GM13977 (cell line): ENCODE measurements at places on chromosomes 3 and 15.

- no peak for DNase-seq
Observed at GRCh38 chr3:58392181-58392580, 41.5 kb downstream of the PDHB start.

DNA sequence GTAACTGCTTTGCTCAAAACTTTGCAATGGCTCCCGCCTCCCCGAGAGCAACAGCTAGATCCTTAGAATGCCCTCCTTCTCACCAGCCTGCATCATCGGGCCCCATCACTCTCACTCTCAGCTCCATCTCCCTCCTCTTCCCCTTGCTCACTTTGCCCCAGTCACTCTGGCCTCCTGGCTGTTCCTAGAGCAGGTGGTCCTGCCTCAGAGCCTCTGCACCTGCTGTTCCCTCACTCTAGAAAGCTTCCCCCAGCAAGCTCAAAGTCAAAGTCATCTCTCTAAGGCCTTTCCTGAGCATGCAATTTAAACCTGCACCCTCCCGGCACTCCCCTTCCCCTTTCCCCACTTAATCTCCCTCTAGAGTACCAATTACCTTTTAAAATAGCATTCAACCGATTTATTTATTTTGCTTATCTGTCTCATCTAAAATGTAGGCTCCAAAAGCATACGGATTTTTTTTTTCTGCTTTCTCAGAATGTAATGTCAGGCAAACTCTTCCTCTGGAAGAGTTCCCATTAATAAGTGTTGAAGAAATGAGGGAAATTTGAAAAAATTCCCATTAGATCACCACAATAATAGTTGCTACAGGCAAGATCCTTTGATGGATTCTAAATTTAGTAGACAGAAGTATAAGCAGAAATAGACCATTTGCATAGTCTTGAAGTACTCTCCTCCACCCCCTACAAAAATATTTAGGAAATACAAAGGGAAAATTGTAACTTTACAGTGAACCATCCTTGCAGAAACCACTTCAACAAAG lies 15.9 kb upstream of the HES1 start:
- DNase-seq, result no peak

- DNase-seq, result no peak
Observed at GRCh38 chr3:4687167-4687566, 194.0 kb downstream of the ITPR1 start.

DNA sequence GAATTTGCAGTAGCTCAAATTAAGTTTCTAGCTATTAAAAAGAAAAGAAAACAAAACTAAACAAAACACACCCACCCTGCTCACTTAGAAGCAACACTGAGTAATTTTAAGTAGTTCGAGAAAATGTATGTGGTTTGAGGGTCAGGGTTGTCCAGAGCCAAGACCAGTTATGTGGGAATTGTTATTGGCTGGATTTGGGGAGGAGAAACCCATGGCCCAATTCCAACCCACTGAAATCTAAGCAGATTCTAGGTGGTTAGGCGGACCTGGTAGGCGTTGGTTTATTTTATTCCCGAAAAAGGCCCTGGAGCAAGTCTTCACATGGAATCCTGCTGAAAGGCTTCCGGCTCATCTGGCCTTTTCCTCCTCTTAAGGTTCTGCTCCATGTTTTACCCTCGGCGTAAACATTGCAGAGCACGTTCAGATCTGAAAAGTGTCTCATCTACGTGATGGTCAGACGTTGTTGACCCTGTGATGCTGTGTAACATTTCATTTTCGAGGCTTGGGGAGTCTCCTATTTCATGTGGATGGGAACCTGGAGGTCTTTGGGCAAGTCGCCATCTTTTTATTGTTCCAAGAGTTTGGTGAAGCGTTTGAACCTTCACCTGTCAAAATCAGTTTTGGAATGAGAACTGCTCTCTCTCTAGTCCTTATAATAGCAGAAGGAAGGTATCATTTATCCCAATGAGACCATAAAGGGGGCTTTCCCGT lies 64.0 kb downstream of the FLNB start:
- no peak for DNase-seq

GRCh38 chr15:72130272-72130671 lies 12.1 kb downstream of the SENP8 start:
- no peak for DNase-seq

GRCh38 chr3:16658925-16659793 lies 53.9 kb upstream of the DAZL start:
- no peak for DNase-seq

DNA sequence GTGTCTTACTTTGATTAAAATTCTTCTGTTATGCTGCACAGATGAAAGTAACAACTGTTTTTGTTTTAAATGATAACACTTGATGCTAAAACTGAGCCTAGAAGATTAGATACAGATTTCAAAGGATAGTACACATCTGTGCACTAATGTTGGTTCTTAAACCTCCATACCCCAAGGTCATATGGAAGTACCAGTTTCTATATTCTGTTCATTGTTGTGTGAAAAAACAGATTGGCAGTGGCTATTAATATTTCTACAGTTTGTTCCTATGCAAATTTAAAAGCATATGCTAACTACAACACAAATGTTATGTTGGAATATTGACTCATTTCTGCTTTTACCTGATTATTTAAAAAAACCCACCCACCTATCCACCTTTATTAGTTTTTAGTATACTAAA lies 32.0 kb upstream of the GBE1 start:
- no peak for DNase-seq

- DNase-seq, result peak; percentile 15
Observed at GRCh38 chr15:77410701-77411618, 8.9 kb downstream of the PEAK1 start.

DNA sequence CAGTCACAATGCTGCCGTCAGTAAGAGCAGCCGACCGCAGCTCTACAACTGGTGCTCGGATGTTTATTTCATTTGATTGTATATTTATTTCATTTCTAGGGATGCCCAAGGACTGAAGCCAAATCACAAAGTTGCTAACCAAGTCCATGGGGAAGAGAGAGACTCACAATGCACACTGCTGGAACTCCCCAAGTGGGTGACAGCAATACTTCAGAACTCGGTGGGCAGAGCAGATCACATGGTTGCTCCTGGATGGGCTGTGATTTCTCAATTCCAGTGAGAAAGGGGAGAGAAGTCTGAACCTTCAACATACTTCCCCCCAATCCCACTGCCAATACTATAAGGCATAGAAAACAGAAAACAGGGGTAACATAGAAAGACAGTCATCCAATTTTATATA lies 265.8 kb upstream of the WNT5A start:
- no peak for DNase-seq

DNA sequence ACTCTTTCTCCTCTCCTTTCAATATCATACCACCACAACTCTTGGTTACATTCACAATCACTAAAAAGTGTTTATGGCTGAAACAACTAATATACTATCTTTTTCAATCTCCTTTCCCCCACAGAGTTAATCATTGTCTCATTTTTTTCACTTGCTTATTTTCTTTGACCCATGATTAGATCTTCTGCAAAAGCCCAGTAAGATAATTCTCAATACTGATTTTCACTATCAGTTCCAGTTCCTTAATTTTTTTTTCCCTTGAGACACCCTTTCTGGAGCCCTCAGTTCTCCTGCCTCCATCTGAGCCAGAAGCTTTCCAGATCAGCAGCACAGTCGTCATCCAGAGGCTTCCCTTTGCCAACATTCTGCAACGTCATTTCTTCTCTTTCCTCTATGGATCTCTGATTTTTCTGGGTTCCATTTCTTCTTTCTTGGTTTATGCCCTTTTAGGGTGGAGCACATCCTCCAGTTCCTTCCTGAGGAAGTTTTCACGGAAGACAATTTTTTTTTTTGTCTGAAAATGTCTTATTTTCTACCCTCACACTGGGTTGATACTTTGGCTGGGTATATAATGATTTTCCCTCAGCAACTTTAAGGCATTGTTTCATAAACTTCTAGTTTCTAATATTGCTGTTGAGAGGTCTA lies 88.7 kb upstream of the C15orf39 start:
- DNase-seq, result peak; percentile 79

GRCh38 chr3:171802590-171802956 lies 7.7 kb downstream of the PLD1 start:
- no peak for DNase-seq

- DNase-seq, result no peak
Observed at GRCh38 chr3:185270262-185270955, 16.6 kb upstream of the EHHADH start.

GRCh38 chr15:79455361-79455760 lies 23.2 kb downstream of the MINAR1 start:
- DNase-seq, result no peak

- no peak for DNase-seq
Observed at GRCh38 chr15:100732211-100733055, 130.0 kb downstream of the ASB7 start.

GRCh38 chr3:144181062-144181461 lies 209.4 kb downstream of the DIPK2A start:
- no peak for DNase-seq

GRCh38 chr15:48876057-48876456 lies 1.9 kb upstream of the EID1 start:
- no peak for DNase-seq

- no peak for DNase-seq
Observed at GRCh38 chr3:121167374-121168139, 259.6 kb downstream of the STXBP5L start.

GRCh38 chr3:26997226-26997625 lies 372.0 kb downstream of the NEK10 start:
- DNase-seq, result no peak

- no peak for DNase-seq
Observed at GRCh38 chr15:91400481-91400880, 300.4 kb downstream of the SV2B start.

- DNase-seq, result no peak
Observed at GRCh38 chr3:125043599-125044151, 12.1 kb downstream of the HEG1 start.

- no peak for DNase-seq
Observed at GRCh38 chr3:123336441-123336851, 112.4 kb downstream of the ADCY5 start.

- DNase-seq, result no peak
Observed at GRCh38 chr15:41584636-41585126, 25.7 kb downstream of the TYRO3 start.

DNA sequence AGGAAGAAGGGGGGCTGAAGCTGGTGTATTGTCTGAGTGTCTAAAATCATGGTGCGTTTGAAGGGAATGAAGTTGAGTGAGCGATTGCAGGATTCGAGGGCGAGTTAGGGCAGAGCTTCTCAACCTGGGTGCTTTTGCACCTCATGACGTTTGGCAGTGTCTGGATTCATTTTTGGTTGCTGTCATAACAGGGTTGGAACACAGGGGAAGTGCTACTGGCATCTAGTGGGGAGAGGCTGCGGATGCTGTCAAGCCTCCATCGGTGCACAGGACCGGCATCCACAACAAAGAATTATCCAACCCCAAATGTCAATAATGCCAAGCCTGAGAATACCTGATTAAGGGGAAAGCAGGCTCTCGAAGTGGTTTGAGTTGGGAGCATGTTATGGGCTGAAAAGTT lies 120.0 kb downstream of the SLCO3A1 start:
- no peak for DNase-seq

- DNase-seq, result no peak
Observed at GRCh38 chr3:124800511-124801258, 70.4 kb downstream of the UMPS start.

DNA sequence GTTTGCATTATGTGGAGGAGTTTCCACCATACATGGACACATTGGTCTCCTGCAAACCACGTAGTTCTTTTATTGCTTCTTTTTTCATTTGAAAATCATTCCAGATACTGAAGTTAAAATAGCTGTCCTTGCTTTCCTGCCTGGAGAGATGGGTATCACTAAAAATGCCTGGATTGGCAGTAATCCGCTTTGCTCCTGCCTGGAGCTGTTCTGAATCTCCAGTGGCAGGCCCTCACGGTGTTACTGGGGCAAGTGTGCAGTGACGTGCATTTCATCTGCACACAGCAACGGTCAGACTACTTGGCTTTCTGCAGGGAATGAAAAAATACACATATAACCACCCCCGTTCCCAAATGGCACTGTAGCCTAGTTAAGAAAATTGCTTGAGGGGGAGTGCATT lies 272.9 kb downstream of the IL5RA start:
- DNase-seq, result no peak

- no peak for DNase-seq
Observed at GRCh38 chr15:89363133-89363532, 28.5 kb upstream of the POLG start.

DNA sequence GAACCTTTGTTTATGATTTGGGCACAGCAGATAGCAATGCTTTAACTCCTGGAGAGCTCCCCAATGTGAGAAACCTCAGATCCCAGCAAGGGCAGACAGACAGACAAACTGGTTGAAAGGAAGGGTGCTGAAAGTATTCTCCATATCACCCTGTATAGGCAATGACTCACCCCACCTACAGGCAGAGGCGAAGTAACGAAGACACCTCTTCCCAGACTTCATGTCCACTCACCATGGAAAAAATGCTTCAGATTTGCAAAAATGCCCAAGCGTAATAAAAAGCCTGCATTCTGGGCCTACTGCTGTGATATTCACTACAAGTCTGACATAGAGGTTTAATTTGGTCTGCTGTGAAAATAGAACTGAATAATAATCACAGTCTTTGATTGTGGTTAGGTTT lies 50.5 kb downstream of the THBS1 start:
- DNase-seq, result no peak

- DNase-seq, result no peak
Observed at GRCh38 chr3:177932750-177933660, 603.2 kb upstream of the KCNMB2 start.

- DNase-seq, result no peak
Observed at GRCh38 chr15:66139591-66140207, 113.9 kb downstream of the MEGF11 start.

GRCh38 chr3:193515966-193516365 lies 38.7 kb downstream of the ATP13A4 start:
- no peak for DNase-seq

GRCh38 chr15:69305204-69305931 lies 6.7 kb downstream of the PAQR5 start:
- DNase-seq, result no peak

DNA sequence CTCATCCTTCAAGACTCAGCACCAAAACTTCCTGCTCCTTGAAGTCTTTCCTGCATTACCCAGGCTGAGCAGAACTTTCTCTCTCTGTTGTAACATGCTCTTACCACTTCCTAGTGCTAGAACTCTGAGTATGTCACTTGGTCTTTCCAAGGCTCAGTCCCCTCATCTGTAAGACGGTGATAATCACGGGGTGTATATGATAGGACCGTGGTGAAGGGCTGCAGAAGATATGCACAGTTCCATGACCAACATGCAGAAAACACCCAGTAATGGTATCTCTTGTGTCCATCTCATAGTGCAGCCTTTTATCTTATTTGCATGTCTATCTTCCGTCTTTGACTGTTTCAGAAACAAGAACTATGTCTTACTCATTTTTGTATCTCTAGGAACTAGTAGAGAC lies 154.5 kb downstream of the ZNF621 start:
- no peak for DNase-seq
